ENCODE measurements at places on chromosomes 1 and 21. TPM values are rescaled to one million over a fixed set of nuclear protein-coding genes. Genes with fewer than 3 reads are reported as not detected.

Gene RIPK4
- total RNA-seq = 36.2 TPM

DNA sequence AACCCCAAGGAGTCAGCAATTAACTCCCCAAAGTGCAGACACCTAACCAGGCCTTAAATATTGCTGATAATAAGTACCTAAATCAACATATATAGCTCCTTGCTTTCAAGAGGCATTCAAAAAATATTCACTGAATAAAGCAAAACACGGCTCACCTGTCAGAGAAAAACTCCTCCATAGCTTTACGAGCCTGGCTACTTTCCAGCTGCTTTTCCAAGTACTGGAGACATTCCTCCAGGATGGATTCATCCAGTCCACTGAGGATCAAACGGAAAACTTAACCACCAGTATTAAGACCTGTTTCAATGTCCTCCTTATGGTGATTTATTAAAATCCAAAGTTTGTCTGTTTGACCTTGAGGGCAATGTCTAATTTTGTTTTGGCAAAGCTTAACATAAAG is 44.6 kb downstream of the UBR4 start:
- peaks cover 100% of the 10 kb centered on the region for H3K36me3 ChIP-seq
- no peak for DNase-seq
- H3K4me3 ChIP-seq = no peak overlapping the region
- no peak overlapping the region for H3K27ac ChIP-seq

DNA sequence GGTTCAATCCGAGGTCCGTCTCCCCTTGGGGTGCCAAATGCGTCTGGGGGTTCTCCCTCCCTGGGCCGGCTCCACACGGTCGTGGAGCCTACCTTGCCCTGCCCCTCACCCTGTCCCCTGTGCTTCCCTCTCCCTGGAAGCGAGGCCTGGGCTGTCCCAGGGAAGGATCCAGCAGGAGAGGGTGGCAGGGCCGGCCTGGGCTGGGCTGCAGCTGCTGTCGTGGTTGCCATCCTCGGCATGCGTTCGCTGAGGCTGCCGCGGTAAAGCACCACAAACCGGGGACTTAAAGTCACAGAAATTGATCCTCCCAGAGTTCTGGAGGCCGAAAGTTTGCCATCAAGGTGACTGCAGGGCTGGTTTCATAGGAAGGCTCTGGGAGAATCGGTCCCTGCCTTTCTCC is 123.0 kb upstream of the TMPRSS2 start:
- no peaks in the 10 kb centered on the region for H3K36me3 ChIP-seq
- no peak for DNase-seq
- H3K27ac ChIP-seq = no peak overlapping the region
- no peaks in the 10 kb centered on the region for H3K4me1 ChIP-seq
- H3K4me3 ChIP-seq = no peak overlapping the region

DNA sequence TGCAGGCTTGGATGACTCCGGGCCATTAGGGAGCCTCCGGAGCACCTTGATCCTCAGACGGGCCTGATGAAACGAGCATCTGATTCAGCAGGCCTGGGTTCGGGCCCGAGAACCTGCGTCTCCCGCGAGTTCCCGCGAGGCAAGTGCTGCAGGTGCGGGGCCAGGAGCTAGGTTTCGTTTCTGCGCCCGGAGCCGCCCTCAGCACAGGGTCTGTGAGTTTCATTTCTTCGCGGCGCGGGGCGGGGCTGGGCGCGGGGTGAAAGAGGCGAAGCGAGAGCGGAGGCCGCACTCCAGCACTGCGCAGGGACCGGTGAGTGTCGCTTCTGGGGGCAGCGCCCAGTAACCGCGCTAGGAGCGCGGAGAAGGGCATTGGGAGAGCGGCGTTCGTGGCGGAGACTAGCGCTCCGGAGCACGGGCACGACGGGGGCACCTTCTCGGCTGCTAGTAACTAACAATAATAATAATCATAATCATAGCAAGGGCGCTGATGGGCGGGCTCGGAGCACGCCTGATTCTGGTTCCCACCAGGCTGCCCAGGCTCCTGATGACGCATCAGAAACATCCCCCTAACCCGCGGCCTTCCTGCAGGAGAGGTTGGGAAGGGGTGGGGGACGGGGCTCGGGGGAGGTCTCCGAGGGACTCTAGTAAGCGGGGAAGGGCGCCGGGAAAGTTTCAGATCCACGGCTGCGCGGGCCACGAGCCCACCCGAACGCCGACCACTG is at the start of gene MX1:
Gene MX1 (plus strand): TSS at position 286 of the 722 bp plus-strand sequence. CDS start 5,832 bp downstream, outside the sequence.
- H3K4me1 ChIP-seq = peaks cover 29% of the 10 kb centered on the region
- peak; percentile 93 for DNase-seq
- H3K36me3 ChIP-seq = peaks cover 27% of the 10 kb centered on the region
- peak within 1 kb of the TSS; percentile 64 for H3K4me3 ChIP-seq
- peak within 1 kb of the TSS; percentile 78 for H3K27ac ChIP-seq

Gene TNFRSF9
- not detected for total RNA-seq

Gene IVL
- not detected for total RNA-seq

DNA sequence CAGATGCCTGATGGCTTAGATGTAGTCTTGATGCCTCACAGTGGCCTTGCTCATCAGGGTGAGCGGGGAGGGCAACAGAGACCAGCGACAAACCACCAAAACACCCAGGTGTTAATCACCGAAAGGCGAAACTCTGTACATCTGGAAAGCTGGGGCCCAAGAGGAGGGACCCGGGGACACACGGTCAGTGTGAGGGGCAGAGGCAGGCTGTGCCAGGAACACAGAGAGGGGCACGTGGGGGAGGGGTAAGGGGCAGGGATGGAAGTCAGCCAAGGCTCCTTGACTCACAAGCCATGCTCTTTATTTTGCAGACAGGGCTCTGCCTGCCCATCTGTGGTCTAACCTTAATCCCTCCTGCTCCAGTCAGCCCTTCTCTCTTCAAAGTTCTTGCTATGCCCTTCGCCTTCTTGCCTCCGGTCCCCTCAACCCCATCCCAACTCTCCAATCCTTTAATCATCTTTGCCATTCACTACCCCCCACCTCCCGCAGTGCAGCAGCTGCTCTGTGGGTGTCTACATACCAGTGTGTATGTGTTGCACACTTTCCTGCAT is 4.3 kb downstream of the MEF2D start:
- peaks cover 81% of the 10 kb centered on the region for H3K4me1 ChIP-seq
- H3K27ac ChIP-seq = peak overlapping the region; percentile 100
- no peaks in the 10 kb centered on the region for H3K36me3 ChIP-seq
- no peak for DNase-seq

Gene GPR3
- not detected for total RNA-seq

DNA sequence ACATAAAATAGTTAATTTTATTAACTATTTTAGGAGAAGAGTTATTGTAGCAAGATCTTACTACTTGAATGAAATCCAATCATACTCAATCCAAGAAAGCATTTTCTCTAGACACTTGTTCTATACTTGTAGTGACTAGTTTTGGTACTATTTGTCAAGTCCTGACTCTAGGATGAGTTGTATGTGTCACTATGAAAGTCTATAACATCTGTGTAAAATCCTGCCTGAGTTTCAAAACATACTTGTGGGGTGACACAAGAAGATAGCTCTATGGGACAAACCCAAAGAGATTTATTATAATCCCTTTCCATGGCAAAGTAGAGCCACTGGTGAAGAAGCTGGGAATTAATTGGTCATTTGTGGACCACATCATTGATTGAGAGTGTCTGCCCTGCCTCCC is 1042.2 kb upstream of the ADGRL4 start:
- no peaks in the 10 kb centered on the region for H3K27me3 ChIP-seq
- H3K4me1 ChIP-seq = no peaks in the 10 kb centered on the region
- H3K36me3 ChIP-seq = no peaks in the 10 kb centered on the region
- no peak overlapping the region for H3K27ac ChIP-seq
- no peak overlapping the region for H3K4me3 ChIP-seq

GRCh38 chr1:243244432-243244841 is 10.6 kb downstream of the CEP170 start:
- H3K4me3 ChIP-seq = no peak overlapping the region
- DNase-seq = no peak
- H3K36me3 ChIP-seq = no peaks in the 10 kb centered on the region
- H3K27me3 ChIP-seq = no peaks in the 10 kb centered on the region

Gene ZNF593
- total RNA-seq = 10.6 TPM

Gene SKI
- total RNA-seq = 39.4 TPM

- no peaks in the 10 kb centered on the region for H3K36me3 ChIP-seq
- no peaks in the 10 kb centered on the region for H3K27me3 ChIP-seq
- DNase-seq = no peak
- no peaks in the 10 kb centered on the region for H3K4me1 ChIP-seq
- H3K27ac ChIP-seq = no peak overlapping the region
Observed at GRCh38 chr1:206851341-206852010, 13.9 kb upstream of the IL20 start.

GRCh38 chr1:219587401-219587800 is 25.5 kb downstream of the ZC3H11B start:
- no peak overlapping the region for H3K4me3 ChIP-seq
- H3K27me3 ChIP-seq = no peaks in the 10 kb centered on the region
- no peaks in the 10 kb centered on the region for H3K4me1 ChIP-seq
- no peak overlapping the region for H3K27ac ChIP-seq
- DNase-seq = no peak

- DNase-seq = no peak
- peak overlapping the region; percentile 9 for H3K27ac ChIP-seq
- H3K36me3 ChIP-seq = no peaks in the 10 kb centered on the region
- H3K4me1 ChIP-seq = peaks cover 4% of the 10 kb centered on the region
- no peaks in the 10 kb centered on the region for H3K27me3 ChIP-seq
- no peak overlapping the region for H3K4me3 ChIP-seq
Observed at GRCh38 chr1:89728381-89728780, 92.5 kb upstream of the LRRC8D start.

DNA sequence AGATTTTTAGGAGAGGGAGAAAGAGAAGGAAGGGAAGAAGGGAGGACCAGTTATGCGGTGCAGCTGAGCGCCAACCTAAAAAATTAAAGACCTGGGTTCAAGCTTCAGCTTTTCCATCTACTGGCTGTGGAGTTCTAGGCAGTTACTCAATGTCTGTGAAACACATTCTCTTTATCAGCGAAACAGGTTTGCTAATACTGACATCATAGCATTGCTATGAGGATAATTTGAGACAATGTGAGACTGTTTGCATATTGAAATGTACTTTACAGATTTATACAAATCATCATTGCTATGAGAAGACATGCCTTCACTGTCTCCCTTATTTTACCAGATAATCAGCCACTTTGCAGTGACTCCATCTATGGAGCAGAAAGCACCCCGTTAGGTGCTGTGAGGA is 222.9 kb upstream of the SGIP1 start:
- DNase-seq = no peak
- no peaks in the 10 kb centered on the region for H3K27me3 ChIP-seq

GRCh38 chr1:116878804-116879477 is 30.8 kb upstream of the PTGFRN start:
- peak overlapping the region; percentile 16 for H3K27ac ChIP-seq
- no peaks in the 10 kb centered on the region for H3K36me3 ChIP-seq
- H3K27me3 ChIP-seq = no peaks in the 10 kb centered on the region
- H3K4me3 ChIP-seq = peak overlapping the region; percentile 30
- DNase-seq = peak; percentile 53

- H3K27me3 ChIP-seq = no peaks in the 10 kb centered on the region
- H3K27ac ChIP-seq = peak overlapping the region; percentile 83
- DNase-seq = peak; percentile 60
- H3K4me1 ChIP-seq = peaks cover 17% of the 10 kb centered on the region
- H3K4me3 ChIP-seq = no peak overlapping the region
Observed at GRCh38 chr21:33300701-33301631, 23.8 kb upstream of the IFNAR1 start.

- DNase-seq = no peak
- H3K27ac ChIP-seq = no peak overlapping the region
- H3K4me1 ChIP-seq = no peaks in the 10 kb centered on the region
- no peak overlapping the region for H3K4me3 ChIP-seq
- H3K36me3 ChIP-seq = no peaks in the 10 kb centered on the region
Observed at GRCh38 chr1:183372586-183373230, 45.5 kb downstream of the NMNAT2 start.

Gene SLC2A5
- not detected for total RNA-seq

DNA sequence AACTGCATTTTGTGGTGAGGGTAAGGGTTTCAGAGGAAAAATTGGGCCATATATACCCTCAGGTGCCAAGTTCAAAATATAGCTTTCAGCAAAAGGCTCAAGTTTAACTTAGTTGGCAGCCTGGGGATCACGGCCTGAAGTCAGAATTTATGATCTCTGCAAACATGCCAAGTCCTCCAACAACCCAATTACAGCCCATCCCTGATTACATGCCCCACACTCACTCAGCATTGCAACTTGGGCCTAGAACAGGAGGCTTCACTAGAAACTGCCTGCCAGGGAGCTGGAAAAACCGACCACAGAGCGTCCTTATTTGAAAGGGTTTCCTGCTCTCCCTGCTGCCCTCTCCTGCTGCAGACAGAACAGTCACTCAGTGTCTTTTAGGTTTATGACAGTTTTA is 12.4 kb downstream of the FYB2 start:
- no peaks in the 10 kb centered on the region for H3K36me3 ChIP-seq
- H3K4me3 ChIP-seq = no peak overlapping the region
- no peak for DNase-seq
- peaks cover 5% of the 10 kb centered on the region for H3K4me1 ChIP-seq
- H3K27me3 ChIP-seq = no peaks in the 10 kb centered on the region

Gene WASF2
- 62.4 TPM for total RNA-seq

Data from stomach (tissue), 19 donors.